ENCODE measurements at places on chromosomes 3 and 15.

GRCh38 chr3:188936597-188937107 is 235.1 kb upstream of the TPRG1 start:
- DNase-seq, result no peak

GRCh38 chr3:13500133-13500885 is 20.2 kb downstream of the HDAC11 start:
- DNase-seq, result peak; percentile 54

DNA sequence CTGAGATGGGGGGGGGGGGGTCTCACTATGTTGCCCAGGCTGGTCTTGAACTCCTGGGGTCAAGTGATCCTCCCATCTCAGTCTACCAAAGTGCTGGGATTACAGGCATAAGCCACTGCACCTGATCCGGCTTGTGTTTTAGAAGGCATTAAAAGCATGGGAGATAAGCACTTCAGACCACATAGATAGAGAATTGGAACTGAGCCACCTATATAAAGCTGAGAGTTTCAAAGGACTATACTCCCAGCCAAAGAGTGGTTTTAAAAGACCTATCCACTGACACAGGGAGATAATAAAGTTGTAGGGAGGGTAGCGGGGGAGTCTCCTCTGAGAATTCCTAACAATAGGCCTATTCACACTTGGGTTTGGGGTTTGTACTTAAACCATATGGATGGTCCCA is 34.8 kb downstream of the DENND4A start:
- DNase-seq, result peak; percentile 25

DNA sequence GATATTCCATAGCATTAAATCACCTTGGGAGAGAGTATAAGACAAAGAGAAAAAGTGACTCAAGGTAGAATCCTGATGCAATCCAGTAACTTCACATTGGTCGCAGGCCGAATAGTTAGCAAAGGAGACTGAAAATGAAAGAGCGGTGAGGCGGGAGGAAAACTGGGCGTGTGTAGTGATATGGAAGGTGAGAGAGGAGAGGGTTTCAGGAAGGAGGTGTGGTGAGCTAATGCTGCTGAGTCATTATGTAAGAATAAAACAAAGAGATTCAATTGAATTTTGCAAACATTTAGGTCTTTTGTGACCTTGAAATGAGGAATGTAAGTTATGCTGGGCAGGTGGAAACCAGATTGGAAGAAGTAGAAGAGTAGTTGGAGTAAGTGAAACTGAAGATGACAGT is 235.3 kb downstream of the C3orf38 start:
- DNase-seq, result no peak

GRCh38 chr3:154244644-154245043 is 79.6 kb downstream of the DHX36 start:
- DNase-seq, result no peak

GRCh38 chr15:89825271-89825940 is 10.8 kb upstream of the ANPEP start:
- no peak for DNase-seq

GRCh38 chr15:55237219-55238130 is 40.7 kb upstream of the RSL24D1 start:
- DNase-seq, result no peak
